ENCODE measurements at places on chromosomes 6 and 20.
A peak's percentile ranks its signal among the peaks of the same experiment; 100 is the strongest.

DNA sequence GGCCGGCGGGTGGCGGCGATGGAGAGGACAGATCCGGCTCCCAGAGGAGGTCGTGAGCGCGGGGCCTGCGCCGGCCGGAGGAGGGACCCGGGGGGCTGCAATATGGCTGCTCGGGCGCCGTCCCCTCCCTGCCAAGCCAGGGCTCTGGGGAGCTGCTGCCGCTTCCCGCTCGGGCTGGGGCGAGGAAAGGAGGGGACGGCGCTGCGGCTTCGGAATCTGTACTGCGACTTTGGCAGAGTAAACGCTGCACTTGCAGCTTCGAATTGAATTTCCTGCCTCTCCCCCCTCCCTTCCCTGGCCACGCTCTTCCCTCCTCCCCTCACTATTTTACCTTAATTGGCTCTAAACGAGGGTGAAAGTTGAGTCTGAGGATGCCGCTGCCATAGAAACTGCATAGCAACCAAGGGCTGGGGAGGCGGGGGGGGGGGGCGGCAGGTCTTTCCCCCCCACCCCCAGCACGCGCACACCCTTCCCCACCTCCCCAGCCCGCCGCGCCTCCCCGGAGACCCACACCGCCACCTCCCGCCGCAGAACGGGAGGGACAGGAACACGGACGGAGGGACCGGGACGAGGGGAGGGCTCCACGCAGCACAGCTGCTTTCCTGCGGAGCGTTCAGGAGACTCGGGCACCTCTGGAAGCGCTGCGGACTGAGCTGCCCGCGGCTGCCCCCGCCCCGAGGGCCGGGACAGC is 93.9 kb downstream of the RNASET2 start:
- DNase-seq: no peak

GRCh38 chr6:170022827-170023619 is 267.9 kb downstream of the DLL1 start:
- no peak for DNase-seq

- DNase-seq: peak; percentile 53
These were observed 183.6 kb upstream of the PRDM1 start for GRCh38 chr6:105902401-105903031.

DNA sequence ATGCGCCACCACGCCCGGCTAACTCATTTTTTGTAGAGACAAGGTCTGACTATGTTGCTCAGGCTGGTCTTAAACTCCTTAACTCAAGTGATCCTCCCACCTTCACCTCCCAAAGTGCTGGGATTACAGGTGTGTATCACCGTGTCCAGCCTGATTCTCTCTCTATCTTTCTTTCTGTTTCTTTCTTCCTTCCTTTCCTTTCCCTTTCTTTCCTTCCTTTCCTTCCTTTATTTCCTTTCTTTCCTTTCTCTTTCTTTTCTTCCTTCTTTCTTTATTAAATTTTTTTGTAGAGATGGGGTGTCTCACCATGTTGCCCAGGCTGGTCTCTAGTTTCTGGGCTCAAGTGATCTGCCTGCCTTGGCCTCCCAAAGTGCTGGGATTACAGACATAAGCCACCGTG is 38.7 kb upstream of the MTHFD1L start:
- DNase-seq: no peak

DNA sequence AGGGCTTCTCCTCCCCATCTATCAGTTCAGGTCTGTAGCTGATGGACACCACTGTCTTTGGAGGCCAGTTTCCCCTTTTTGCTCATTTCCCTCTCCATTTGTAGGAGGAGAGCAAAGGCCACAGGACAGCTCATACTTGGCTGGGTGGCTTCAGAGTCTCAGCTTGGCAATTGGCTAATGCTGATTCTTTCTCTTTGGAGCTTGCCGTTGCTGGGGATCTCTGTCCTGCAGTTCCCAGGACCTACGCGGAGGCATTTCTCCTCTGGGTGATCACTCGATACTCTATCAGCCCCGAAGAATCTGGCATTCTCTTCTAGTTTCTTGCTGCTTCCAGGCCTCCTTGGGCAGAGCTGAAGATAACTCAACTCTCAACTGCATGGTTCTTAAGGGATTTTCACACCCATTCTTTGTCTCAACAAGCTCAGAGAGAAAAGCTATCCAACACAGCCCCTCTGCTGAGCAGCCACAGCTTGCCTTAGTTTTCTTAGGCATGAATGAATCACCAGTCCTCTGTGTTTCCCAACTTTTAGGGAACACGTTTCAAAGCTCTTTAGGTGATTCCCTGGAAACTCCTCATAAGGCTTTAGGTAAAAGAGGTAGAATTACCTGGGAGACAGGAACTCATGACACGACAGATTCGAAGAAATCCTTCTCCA is 19.2 kb upstream of the SSR1 start:
- no peak for DNase-seq

GRCh38 chr6:83708970-83709747 is at the start of gene SNAP91:
SNAP91 (minus strand) TSS chr6:83709101; CDS start chr6:83707927, 1,174 bp downstream.
- peak; percentile 55 for DNase-seq

DNA sequence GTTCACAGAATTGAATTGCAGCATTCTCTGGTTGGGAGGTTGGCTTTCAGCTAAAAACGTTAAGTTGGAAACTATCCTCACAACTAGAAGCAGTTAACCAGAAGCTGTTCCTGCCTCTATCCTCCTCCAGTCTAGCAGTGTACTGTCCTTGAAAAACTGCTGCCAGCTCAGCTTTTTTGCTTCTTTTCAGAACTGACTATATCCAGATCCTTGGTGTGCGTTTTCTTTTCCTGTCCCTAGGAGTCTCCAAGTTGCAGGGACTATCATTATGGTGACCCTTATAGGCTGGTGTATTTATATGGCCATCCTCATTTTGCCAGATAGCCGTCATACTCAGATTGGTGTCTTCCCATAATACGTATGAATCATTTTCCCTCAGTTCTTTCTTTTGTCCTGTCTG is 5.5 kb downstream of the ITCH start:
- DNase-seq: no peak

- no peak for DNase-seq
These were observed 313.5 kb upstream of the MANEA start for GRCh38 chr6:95263840-95264239.

DNA sequence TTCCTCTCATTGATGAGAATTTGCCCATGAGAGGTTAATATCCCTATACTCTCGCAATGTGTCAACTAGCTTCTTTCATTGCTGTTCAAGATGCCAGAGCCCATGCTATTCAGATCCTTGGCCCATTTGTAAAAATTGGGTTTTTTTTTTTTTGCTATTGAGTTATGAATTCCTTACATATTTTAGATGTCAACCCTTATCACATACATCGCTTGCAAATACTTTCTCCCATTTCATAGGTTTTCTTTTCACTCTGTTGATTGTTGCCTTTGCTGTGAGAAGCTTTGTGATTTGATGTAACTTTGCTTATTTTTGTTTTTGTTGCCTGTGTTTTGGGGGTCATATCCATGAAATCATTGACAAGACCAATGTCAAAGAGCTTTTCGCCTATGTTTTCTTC is 32.2 kb upstream of the IPCEF1 start:
- DNase-seq: no peak

DNA sequence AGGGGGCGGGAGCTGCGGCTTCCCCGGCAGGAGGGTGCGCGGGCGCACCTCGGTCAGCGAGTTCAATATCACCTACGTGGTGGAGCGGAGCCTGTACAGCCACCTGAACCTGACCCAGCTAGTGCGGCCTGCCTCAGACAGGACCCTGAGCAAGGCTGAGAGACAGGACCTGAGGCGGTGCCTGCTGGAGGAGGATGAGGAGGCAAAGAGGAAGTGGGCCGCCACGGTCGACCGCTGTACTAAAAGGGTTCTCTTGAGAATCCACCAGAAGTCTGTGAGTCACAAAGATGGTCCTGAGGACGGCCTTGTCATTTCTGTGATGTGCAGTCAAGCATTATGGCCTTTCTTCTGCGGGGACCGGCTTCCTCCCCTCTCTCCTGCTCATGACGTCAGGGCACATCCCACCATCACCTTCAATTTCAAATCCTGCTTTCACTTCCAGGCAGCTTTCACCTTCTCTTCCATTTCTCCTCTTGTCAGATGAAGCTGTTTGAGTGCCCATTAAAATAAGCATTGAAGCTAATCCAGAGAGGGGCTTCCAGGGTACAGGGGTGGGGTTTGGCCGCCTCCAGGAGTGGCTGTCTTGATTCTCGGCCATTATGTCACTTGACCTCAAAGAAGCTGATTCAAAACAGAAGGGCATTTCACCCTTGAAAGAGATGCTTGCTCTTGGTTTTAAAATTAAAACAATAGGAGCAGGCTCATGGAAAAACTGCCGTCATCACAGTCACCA is 177.6 kb downstream of the SASH1 start:
- DNase-seq: no peak

- no peak for DNase-seq
These were observed 302.3 kb upstream of the CITED2 start for GRCh38 chr6:139676718-139677117.

DNA sequence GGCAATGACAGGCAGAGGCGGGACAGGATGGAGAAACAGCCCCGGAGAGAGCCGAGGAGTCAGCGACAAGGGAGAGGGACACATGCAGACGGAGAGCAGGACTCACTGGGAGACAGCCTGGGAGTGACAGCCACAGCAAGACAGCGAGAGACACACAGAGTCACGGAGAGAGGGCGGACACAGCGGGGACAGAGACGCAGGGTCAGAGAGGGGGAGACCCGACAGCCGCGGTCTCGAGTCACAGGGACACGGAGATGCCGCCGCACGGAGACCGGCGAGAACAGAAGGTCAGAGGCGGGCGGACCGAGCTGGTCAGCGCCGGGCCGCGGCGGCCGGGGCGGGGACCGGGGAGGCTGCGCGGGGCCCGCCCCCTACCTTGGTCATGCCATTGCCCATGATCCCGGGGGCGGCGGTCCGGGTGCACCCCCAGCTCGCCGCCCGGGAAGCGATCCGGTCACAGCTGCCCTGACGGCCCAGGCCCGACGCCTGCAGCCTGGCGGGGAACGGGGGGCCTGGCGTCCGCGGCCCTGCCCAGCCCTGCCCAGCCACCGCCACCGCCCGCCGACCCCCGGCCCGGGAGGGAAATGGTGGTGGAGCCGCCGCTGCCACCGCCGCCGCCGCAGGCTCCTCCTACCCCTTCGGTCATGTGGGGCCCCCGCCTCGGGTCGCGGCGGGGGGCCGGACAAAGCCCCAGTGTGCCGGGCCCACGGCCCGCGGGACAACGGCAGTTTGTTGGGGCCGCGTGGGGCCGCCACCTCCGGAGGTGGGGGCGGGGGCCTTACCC is at the start of the genes DUSP15 and TTLL9:
DUSP15 (minus strand) TSS at position 586 of the 784 bp plus-strand sequence; CDS start at position 396, 190 bp downstream.
TTLL9 (plus strand) TSS at position 693 of the 784 bp plus-strand sequence. CDS start 493 bp downstream, outside the sequence.
- DNase-seq: no peak

GRCh38 chr6:13359287-13359686 is 30.9 kb upstream of the TBC1D7 start:
- DNase-seq: no peak
